ENCODE measurements at places on chromosomes 16 and 17.
A peak's percentile ranks its signal among the peaks of the same experiment; 100 is the strongest.

DNA sequence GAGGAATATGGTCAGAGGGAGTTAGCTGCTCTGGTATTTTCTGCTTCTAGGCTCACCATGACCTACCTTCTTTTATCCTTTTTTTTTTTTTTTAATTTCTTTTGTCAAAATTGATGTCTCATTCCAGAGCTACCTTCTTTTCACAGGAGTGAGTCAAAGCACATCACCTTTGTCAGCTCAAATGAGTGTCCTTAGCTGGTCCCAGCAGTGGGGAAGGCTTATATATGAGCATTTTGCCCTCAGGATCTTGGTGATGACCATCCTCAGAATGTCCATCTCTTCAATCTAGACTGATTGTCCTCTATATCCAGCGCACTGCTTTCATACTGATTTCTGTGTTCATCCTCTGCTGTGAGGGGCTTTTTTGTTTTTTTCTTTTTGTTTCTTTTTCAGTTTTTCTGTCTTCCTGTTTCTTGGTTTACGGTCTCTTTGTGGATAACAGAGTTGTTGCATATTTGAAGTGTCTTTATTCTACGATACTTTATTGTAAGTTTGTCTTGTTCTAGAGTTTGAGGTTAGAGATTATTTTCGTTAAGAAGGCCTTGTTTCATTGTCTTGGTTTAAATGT is 24.9 kb downstream of the CBFB start:
- no peak for DNase-seq
- H3K27me3 ChIP-seq = no peaks in the 10 kb centered on the region
- peaks cover 31% of the 10 kb centered on the region for H3K36me3 ChIP-seq
- H3K27ac ChIP-seq = peak overlapping the region; percentile 90
- H3K4me3 ChIP-seq = peak overlapping the region; percentile 52

GRCh38 chr16:15708096-15708495 is 58.1 kb downstream of the NDE1 start:
- peak overlapping the region; percentile 72 for H3K27ac ChIP-seq
- peaks cover 28% of the 10 kb centered on the region for H3K36me3 ChIP-seq
- no peak for DNase-seq

GRCh38 chr16:53966821-53967571 is 263.0 kb downstream of the FTO start:
- no peaks in the 10 kb centered on the region for H3K27me3 ChIP-seq
- H3K4me1 ChIP-seq = no peaks in the 10 kb centered on the region
- no peak for DNase-seq
- no peak overlapping the region for H3K4me3 ChIP-seq
- H3K27ac ChIP-seq = no peak overlapping the region
- no peaks in the 10 kb centered on the region for H3K36me3 ChIP-seq

DNA sequence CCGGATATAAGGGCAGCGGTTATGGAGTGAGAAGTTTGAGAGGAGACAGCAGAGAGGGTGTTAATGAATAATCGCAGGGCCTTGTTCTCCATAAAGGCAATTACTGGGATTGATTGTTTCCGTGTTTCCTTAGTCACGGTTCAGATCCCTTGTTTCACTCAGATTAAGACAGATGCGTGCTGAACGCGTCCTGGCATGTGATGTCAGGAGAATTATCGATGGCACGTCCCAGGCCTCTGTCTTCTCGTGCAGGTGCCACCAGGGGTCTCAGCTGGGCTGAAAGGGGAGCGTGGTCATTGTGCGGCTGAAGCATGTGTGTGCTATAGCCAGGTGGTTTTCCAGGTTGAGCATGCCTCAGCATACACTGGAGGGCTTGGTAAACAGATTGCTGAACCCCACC is 142.4 kb upstream of the NOL11 start:
- H3K27ac ChIP-seq = no peak overlapping the region
- no peak for DNase-seq
- H3K36me3 ChIP-seq = peaks cover 5% of the 10 kb centered on the region

DNA sequence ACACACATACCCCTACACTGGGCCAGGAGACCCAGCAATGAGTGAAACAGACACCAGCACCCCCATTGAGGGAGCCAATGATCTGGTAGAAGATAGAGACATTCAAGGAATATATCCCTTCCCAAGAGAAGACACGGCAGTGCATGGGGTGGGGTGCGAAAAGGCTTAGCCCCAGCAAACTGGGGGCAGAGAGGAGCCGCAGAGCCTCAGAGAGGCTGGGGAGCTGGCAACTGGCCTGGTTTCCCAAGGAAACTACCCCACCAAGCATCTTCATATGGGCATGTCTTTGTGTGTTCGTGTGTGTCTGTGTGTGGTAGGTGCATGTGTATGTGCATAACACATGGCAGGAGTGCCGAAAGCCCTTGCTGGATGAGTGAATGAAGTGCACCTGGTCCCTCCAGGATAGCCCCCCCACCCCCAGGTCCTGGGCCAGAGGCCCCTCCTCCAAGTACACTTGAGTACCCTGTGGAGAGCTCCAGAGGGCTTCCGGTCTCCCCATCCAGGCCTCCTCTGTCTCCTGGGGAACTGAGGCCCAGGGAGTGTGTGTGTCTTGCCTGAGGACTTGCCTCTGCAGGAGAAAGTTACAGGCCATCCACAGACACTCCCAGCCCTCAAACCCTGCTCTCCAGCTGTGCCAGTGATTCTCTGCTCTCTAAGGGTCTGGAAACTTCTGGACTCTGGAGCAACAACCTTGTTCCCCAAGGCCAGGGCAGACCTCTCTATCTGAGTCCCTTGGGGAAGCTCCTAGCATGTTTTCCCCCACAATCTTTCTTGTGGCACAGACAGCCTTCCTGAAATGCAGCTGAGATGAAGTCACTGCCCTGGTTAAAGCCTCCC is 15.9 kb downstream of the TBX2 start:
- no peak overlapping the region for H3K27ac ChIP-seq
- H3K4me3 ChIP-seq = no peak overlapping the region
- H3K27me3 ChIP-seq = peaks cover 87% of the 10 kb centered on the region
- peaks cover 13% of the 10 kb centered on the region for H3K4me1 ChIP-seq

- peak overlapping the region; percentile 97 for H3K27ac ChIP-seq
- H3K4me3 ChIP-seq = no peak overlapping the region
- H3K27me3 ChIP-seq = peaks cover 3% of the 10 kb centered on the region
Observed at GRCh38 chr17:36720131-36720530, 118.7 kb downstream of the MRM1 start.

DNA sequence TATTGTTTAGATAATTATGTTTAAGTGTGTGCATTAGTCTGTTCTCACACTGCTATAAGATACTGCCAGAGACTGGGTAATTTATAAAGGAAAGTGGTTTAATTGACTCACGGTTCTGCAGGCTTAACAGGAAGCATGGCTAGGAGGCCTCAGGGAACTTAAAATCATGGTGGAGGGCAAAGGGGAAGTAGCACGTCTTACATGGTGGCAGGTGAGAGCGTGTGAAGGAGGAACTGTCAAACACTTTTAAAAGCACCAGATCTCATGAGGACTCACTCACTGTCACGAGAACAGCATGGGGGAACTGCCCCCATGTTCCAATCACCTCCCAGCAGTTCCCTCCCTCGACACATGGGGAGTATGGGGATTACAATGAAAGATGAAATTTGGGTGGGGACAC is 203.5 kb upstream of the GOT2 start:
- DNase-seq = no peak
- H3K4me3 ChIP-seq = no peak overlapping the region
- no peaks in the 10 kb centered on the region for H3K36me3 ChIP-seq
- H3K27me3 ChIP-seq = no peaks in the 10 kb centered on the region
- no peak overlapping the region for H3K27ac ChIP-seq

DNA sequence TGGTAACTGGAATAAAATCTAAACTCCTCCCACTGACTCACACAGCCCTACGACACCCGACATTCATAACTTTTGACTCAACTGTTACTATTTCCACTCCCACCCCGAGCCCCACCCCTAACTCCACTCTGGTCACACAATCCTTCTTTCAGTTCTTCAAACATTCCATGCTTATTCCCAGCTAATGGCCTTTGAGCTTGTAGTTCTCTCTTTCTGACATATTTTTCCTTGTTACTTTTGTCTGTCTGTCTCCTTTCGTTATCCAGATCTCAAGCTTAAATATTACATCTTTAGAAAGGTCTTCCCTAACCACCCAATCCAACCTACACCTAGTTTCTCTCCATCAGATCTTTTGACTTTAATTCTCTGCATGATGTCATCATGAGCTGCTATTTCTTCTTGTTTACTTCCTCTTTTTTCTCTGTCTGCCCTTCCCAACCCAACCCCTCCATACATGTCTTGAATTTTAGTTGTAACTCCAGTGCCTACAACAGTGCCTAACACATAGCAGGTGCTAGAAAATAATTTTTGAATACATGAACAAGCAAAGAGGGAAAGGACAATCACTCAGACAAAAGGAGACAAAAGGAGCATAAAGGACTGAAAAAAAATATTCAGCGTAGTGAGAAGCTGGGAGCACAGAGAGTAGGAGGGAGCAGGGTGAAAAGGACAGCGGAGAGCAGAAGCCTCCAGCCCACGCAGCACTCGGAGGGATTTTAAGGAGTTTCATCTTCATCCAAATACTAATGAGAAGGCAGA is 65.2 kb upstream of the SMIM36 start:
- H3K4me3 ChIP-seq = no peak overlapping the region
- H3K4me1 ChIP-seq = peaks cover 3% of the 10 kb centered on the region
- H3K36me3 ChIP-seq = no peaks in the 10 kb centered on the region
- no peak for DNase-seq
- no peak overlapping the region for H3K27ac ChIP-seq
- H3K27me3 ChIP-seq = no peaks in the 10 kb centered on the region

- H3K4me3 ChIP-seq = no peak overlapping the region
- H3K27ac ChIP-seq = no peak overlapping the region
- DNase-seq = no peak
- no peaks in the 10 kb centered on the region for H3K4me1 ChIP-seq
Observed at GRCh38 chr16:79395591-79395990, 204.9 kb downstream of the MAF start.

GRCh38 chr16:73888840-73889490 is 407.6 kb upstream of the PSMD7 start:
- peaks cover 21% of the 10 kb centered on the region for H3K27me3 ChIP-seq
- H3K27ac ChIP-seq = no peak overlapping the region
- DNase-seq = no peak
- no peaks in the 10 kb centered on the region for H3K36me3 ChIP-seq

GRCh38 chr17:39325528-39326240 is 75.7 kb downstream of the FBXL20 start:
- H3K27me3 ChIP-seq = no peaks in the 10 kb centered on the region
- no peaks in the 10 kb centered on the region for H3K36me3 ChIP-seq
- no peak overlapping the region for H3K4me3 ChIP-seq

DNA sequence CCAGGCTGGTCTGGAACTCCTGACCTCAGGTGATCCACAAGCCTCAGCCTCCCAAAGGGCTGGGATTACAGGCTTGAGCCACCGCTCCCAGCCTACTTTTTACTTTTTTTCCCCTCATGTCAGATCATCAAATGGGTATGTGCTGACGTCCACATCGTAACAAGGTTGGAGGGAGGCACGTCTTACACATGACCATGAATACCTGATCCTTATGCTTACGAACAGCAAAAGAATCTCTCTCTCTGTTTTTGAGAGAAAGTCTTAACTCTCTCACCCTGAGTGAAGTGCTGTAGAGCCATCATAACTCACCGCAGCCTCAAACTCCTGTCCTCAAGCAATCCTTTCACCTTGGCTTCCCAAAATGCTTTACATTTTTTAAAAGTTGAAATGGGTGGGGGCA is 29.5 kb upstream of the TMEM92 start:
- no peak overlapping the region for H3K27ac ChIP-seq
- H3K4me3 ChIP-seq = no peak overlapping the region
- no peak for DNase-seq
- peaks cover 22% of the 10 kb centered on the region for H3K27me3 ChIP-seq

- no peaks in the 10 kb centered on the region for H3K4me1 ChIP-seq
- peaks cover 28% of the 10 kb centered on the region for H3K27me3 ChIP-seq
- no peaks in the 10 kb centered on the region for H3K36me3 ChIP-seq
- H3K27ac ChIP-seq = no peak overlapping the region
Observed at GRCh38 chr17:36060816-36061215, 3.3 kb upstream of the CCL18 start.

DNA sequence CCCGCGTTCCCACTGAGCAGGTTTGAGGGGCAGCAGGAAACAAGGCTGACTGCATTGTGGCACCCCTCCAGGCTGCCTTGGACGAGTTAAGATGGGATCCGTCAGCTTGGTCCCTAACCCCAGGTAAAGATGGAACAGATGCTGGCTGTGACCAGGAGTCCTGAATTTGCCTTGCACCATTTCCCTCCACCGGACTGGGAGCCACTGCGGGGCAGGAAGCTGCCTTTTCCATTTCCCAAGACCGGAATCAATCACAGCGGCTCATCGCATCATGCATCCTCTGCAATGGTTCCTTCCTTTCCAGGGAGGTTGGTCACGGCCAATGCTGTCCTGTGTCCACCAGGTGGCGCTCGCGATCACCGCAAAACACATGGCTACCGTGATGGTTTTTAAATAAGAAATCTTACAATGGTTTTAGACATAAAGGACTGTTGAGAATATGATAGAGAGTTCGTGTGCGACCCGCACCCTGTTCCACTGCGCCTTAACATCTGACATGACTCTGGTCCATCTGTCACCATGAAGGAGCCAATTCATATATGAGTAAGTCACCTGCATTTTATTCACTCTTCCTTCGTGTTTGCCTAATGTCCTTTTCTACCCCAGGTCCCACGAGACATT is 6.8 kb upstream of the MEAK7 start:
- H3K27ac ChIP-seq = peak overlapping the region; percentile 87
- peaks cover 7% of the 10 kb centered on the region for H3K27me3 ChIP-seq
- H3K4me1 ChIP-seq = peaks cover 92% of the 10 kb centered on the region
- DNase-seq = peak; percentile 80

- peaks cover 37% of the 10 kb centered on the region for H3K36me3 ChIP-seq
- peak overlapping the region; percentile 99 for H3K27ac ChIP-seq
- no peaks in the 10 kb centered on the region for H3K27me3 ChIP-seq
- peaks cover 43% of the 10 kb centered on the region for H3K4me1 ChIP-seq
Observed at GRCh38 chr17:44197980-44198720, 1.5 kb downstream of the ATXN7L3 start.

DNA sequence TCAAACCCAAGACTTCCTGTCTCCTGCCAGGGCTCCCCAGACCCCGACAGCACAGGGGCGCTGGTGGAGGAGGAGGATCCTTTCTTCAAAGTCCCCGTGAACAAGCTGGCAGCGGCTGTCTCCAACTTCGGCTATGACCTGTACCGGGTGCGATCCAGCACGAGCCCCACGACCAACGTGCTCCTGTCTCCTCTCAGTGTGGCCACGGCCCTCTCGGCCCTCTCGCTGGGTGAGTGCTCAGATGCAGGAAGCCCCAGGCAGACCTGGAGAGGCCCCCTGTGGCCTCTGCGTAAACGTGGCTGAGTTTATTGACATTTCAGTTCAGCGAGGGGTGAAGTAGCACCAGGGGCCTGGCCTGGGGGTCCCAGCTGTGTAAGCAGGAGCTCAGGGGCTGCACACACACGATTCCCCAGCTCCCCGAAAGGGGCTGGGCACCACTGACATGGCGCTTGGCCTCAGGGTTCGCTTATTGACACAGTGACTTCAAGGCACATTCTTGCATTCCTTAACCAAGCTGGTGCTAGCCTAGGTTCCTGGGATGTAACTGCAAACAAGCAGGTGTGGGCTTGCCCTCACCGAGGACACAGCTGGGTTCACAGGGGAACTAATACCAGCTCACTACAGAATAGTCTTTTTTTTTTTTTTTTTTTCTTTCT is 8.1 kb downstream of the SERPINF1 start:
- H3K36me3 ChIP-seq = no peaks in the 10 kb centered on the region
- no peak for DNase-seq
- no peak overlapping the region for H3K27ac ChIP-seq
- H3K4me3 ChIP-seq = no peak overlapping the region
- H3K4me1 ChIP-seq = peaks cover 21% of the 10 kb centered on the region
